B cell (primary cell): ENCODE measurements at places on chromosomes 1 and 21.
A peak's percentile ranks its signal among the peaks of the same experiment; 100 is the strongest.

DNA sequence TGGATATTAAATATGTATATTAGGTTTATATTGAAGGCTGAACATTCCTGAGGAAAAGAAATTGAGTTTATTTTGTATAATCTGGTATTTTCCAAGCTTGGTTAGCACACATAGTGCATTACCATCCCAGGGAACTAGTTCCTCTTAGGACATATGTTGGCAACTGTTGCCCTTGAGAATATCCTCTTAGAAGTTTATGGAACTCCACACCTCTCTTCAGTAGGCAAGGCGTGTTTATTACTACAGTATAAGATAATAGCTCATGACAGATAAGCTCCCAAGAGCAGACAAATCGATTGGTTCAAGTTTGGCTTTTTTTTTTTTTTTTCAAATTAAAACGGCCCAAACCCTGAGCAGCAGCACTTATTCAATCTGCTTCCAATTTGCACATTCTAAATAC, 59.8 kb upstream of the SIPA1L2 start:
- DNase-seq = no peak

DNA sequence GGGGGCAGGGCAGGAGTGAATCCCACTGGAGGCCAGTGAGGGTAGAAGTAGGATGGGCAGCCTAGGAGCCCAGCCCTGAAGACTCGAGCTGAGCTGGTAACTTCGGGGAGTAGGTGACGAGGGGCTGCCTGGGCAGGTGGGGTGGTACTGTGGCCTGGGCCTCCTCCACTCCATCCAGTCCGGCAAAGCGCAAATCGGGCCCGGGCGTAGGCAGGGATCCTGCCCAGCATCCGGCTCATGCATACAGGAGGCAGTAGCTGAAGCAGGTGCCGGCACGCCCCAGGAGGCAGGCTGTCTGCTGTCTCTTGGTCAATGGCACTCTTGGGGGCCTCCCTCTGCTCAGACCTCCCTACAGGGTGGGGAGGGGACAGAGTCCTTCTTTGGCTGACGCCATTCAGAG, 1.3 kb upstream of the TNFRSF25 start:
- DNase-seq = no peak

GRCh38 chr1:28370239-28371009, 884 bp downstream of the PHACTR4 start:
- DNase-seq = no peak

GRCh38 chr1:41241749-41242341, at the start of gene SCMH1:
Gene SCMH1, minus strand, starts transcription at chr1:41242306. Its CDS starts 56,173 bp downstream, at chr1:41186133.
- peak; percentile 71 for DNase-seq

- DNase-seq = no peak
Measured at GRCh38 chr1:16458831-16459230, 18.3 kb downstream of the NECAP2 start.

GRCh38 chr1:34140011-34140676, 24.9 kb downstream of the CSMD2 start:
- no peak for DNase-seq

GRCh38 chr1:183699616-183700160, 46.6 kb upstream of the APOBEC4 start:
- DNase-seq = no peak

- DNase-seq = no peak
Measured at GRCh38 chr1:116309090-116309870, 63.8 kb upstream of the ATP1A1 start.

DNA sequence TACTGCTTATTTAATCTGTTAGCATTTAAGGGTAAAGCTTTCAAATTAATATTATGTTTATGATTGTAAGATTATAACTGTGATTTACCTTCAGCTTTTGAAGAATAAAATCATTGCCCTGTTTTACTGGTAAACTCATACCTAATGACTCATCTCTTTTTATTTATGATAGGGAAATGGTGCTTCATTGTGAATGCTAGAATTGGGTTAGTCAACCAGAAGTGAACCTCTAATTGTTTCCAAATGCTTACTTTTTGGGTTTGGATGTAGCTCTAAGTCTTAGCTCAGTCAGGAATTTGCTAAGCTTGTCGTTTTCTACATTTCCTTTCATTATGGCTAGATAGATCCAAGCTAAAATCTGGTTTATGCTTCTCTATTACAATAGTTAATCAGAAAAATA, 59.4 kb downstream of the SLC30A7 start:
- no peak for DNase-seq

DNA sequence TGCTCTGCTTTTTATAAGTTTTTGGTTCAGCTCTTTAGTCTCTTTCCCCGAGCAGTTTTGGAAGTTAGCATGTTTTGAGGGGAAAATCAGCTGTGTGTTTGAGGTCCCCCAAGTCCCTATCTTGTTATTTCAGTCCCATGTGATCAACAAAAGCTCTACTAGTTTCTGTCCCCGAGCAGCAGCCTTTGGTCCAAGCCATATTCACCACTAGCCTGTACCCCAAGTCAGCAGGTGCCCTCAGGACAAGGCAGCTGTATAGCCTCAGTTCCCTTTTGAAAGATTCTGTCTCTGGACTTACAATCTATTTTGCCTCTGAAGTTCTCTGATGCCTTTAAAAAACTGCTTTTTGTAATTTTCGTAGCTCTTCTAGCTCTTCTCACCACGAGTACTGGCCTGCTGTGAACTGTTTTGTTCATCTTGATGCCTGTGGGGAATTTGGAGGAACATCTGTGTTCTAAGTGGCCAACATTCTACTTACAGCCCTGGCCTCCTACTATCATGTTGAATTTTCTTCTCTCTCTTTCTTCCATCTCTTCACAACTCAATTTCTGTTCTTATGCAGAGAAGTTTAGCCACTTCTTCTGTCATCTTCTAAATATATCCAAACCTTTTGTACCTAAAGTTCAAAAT, 16.7 kb downstream of the UAP1 start:
- no peak for DNase-seq

DNA sequence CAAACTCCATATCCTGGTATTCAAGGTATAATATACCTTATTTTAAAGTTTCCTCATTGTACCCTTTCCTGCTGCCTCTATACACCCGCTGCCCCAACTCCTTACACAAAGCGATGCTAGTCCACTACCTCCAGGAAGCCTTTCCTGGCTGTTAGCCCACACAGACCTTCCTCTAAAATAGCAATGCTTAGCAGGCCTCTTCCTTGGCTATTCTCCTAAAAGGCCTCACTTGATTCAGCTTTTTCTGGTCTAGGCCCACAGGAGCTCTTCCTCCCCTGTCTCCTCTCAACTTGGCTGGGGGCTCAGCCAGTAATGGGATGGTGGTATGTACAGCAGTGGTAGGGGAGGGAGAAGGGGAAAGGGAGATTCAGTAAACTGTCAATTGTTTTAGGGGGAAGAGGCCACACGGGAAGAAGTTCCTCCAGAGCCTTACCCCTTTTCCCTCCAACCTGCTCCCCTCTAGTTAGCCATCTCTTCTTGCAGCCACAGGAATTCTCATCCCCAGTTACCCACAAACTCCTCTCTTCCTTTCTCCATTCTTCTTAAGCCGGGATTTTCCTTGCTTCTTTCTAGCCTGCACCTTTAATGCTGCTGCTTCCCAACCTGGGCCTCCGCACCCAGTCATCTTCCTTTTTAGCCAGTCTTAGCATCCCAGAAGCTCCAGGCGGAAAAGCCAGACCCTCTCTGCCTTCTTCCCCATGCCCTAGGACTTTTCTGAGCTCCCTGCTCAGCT, 2.6 kb downstream of the LRRC41 start:
- no peak for DNase-seq

DNA sequence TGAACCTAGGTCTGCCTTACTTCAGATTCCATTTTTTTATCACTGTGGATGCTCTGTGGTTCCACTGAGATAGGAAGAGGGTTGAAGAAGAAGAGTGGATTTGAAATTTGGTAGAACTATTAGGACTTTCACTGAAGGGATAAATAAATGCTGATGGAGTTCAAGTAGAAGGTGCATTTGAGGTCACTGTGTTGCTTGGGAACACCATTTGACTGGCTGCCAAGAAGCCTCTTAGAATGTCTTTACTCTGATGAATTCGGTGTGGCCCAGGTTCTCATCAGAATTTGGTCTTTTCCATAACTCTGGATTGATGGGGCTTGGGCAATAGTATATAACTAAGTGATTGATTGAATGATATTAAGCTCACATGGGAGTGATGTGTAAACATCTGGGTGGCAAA, 11.9 kb downstream of the XPR1 start:
- no peak for DNase-seq
